ENCODE measurements at places on chromosomes 3 and 15.

- DNase-seq, result no peak
Measured at GRCh38 chr3:188274249-188274915, 120.4 kb downstream of the LPP start.

GRCh38 chr15:73052653-73053397, 562 bp downstream of the NEO1 start:
- DNase-seq, result no peak

DNA sequence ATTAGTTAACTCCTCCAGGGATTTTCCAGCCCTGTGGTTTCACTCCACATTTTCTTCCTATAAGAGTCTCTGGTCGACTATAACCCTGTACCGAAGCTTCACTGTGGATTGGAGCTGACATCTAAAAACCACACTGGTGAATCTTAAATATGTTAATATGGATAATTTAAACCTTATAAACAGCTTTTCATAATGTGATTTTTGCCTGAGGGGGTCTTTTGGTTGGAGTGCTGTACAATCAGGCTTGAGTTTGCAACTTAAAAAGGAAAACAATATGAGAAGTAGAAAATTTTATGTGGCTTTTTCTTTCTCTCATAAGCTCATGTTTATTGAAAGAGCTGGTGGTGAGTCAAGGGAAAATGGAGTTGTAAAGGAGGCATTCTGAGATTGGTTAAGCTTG, 313.7 kb downstream of the VPS13C start:
- no peak for DNase-seq

- DNase-seq, result no peak
Measured at GRCh38 chr3:144810160-144810559, 838.5 kb downstream of the DIPK2A start.

DNA sequence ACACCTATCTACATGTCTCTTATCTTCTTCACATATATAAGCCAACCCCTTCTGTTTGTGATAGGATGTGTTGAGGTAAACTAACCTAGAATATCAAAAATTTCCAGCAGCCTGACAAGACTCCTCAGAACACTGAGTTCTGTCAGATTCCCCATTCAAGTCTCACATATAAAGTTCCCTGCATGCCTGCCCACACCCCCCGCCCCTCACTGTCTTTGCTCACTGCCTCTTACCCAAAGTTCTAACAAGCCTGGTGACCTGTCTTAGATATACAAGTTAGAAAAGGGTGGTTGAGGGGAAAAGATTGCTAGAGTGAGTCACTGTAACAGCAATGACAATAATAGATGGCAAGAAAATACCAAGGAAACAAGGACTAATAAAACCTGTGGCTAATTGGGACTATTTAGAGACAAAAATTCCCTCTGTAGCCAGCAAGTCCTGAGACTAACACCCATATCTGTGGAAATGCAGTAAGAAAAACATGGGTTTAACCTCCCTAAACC, 40.1 kb downstream of the FBXO22 start:
- DNase-seq, result no peak

GRCh38 chr15:38285456-38285855, 32.8 kb downstream of the SPRED1 start:
- DNase-seq, result no peak

DNA sequence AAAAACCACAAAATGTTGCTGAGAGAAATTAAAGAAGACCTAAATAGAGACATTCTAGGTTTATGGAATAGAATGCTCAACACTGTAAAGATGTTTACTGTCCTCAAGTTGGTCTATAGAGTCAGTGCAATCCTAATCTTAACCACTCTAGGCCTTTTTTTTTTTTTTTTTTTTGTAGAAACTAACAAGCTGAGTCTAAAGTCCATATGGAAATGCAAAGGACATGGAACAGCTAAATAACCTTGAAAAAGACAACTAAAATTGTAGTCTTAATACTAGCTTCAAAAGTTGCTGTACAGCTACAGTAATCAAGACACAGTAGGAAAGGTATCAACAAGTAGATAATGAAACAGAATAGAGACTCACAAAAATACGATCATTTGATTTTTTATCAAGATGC, 32.9 kb downstream of the CDV3 start:
- DNase-seq, result no peak

DNA sequence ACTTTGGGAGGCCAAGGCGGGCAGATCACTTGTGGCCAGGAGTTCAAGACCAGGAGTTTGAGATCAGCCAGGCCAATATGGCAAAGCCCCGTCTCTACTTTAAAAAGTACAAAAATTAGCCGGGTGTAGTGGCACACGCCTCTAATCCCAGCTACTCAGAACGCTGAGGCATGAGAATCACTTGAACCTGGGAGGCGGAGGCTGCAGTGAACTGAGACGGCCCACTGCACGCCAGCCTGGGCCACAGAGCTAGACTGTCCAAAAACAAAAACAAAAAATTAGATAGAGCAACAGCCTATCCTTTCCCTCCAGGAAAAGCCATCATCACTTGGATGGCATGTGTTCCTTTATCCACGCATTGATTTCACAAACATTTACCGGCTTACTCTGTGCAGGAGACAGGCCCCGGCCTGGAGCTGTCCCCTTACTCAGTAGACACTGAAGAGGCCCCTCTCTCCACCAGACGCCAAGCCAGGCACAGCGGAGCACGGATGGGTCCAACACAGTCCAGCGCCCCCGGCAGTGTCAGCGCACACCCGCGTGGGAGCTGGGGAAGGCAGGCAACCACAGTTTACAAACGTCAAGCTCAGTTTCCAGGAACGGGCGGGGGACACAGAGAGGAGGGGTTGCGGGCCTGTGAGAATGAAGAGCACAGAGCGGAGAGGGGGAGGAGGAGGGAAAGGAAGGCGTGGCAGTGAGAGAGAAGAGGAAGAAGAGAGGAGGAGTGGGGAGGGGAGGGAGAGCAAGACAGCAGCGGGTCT, 3.1 kb downstream of the GP5 start:
- peak; percentile 21 for DNase-seq

- no peak for DNase-seq
Measured at GRCh38 chr15:83954506-83954905, 281.1 kb upstream of the GOLGA6L4 start.

DNA sequence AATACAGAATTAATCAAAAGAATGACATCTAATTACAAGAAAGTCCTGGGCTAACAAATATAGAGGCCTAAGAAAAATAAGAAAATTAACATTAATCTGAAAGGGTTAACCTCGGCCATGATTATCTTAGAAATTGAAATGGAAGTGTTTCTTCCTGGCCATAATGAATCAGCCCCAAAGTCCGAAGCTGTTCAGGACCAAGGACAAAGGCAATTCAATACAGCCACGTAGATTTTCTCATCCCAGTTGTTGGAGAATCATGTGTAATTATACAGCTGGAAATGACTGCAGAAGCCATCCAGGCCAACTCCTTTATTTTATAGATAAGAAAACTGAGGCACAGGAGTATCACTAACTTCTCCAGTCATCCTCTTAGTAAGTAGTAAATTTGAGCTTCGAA, 38.0 kb upstream of the GBE1 start:
- DNase-seq, result no peak

- DNase-seq, result no peak
Measured at GRCh38 chr3:107428051-107428858, 51.0 kb downstream of the CCDC54 start.

GRCh38 chr3:157857440-157857839, 248.8 kb downstream of the SHOX2 start:
- DNase-seq, result no peak

DNA sequence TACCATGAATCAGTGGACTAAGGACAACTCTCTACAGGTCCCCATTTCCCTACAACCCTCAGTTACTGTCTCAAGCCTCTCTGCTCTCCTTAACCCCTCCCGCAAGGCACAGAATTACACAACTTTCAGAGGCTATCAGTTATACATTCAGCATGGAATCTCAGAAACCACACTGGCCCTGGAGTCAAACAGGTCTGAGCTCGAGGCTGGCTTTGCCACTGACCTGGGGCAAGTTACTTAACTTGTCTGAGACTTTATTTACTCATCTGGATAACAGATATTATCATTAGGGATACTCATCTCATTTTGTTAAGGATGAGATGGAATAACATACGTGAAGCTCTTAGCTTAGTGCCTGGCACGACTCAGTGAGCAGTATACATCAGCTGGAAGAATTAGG, 95.2 kb downstream of the WDR76 start:
- no peak for DNase-seq

- no peak for DNase-seq
Measured at GRCh38 chr15:64412216-64412615, 24.6 kb downstream of the TRIP4 start.

- DNase-seq, result no peak
Measured at GRCh38 chr3:123333401-123333800, 115.5 kb downstream of the ADCY5 start.

DNA sequence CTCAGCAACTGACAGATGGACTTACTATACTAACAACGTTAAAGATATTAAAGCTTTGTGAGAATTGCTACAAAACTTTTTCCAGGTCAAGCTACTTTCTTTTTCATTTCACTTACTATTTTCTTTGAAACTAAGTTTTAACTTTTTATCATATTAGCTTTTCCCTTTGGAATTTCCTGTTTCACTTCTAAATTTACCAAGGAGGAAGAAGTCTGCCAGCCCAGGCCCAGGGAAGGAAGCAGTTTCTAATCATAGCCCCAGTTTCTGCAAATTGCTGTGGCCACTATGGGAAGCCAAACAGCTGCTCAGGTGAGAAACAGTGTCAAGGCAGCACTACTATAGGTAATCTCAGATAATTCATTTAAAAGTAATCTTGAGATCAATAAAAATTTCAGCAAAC, 18.4 kb downstream of the CYFIP1 start:
- DNase-seq, result no peak

- no peak for DNase-seq
Measured at GRCh38 chr3:41394896-41395295, 195.6 kb downstream of the CTNNB1 start.

GRCh38 chr15:48447657-48448056, 116.4 kb downstream of the DUT start:
- DNase-seq, result no peak

DNA sequence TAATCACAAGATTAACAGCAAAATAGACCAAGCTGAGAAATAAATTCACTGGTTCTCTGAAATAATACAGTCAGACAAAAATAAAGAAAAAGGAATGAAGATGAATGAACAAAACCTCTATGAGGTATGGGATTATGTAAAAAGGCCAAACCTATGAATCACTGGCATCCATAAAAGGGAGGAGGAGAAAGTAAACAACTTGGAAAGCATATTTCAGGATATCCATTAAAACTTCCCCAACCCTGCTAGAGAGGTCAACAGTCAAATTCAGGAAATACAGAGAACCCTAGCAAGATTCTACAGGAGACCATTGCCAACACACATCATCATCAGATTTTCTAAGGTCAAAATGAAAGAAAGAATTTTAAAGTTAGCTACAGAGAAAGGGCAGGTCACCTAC, 649.7 kb upstream of the CBLB start:
- no peak for DNase-seq

DNA sequence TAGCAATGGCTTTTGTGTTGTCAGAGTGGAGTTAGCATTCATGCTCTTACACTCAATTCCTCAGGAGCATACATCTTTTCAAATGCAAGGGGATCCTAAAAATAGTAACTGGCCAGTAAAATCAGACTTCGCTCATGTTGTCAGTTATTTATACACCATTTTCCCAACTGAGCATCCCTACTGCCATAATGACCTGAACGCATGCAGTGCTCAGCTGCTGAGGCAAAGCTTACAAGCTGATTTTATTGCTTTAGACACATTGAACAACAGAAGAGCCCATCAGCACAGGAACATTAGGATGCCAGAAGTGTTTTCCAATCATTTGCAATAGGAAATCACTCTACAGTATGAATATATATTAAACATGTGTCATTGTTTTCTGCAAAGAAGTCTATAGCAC, 689.7 kb upstream of the BCHE start:
- DNase-seq, result no peak

- DNase-seq, result no peak
Measured at GRCh38 chr3:170840291-170840859, 29.6 kb downstream of the RPL22L1 start.

GRCh38 chr3:45940004-45940780, 3.1 kb upstream of the CXCR6 start:
- DNase-seq, result no peak

DNA sequence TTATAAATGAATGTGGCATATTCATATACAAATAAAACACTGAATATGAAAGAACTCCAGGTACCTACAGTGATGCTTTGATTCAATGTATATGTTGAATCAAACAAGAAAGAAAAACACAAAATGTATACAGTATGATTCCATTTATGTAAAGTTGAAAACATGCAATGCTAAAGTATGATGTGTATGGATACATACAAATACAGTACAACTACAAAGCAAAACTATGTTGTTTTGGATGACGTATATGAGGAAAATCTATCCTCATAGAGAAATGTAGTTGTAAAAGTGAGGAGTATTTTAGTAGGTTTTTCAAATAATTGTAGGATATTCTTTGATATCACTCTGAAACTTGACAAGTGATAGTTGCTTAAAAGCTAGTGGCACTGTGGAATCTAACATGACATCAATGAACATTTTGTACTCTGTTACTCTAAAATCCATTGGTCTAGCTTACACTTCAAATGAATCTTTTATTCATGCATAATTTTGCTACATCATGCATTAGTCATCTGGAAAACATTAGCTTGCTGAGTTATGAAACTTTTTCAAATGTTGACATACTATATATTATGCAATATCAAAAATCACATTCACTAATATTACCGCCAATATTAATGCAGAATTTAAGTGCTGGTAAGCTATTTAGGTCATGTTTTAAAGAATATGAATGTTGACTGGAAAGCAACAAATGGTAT, 278.1 kb upstream of the CHRNA7 start:
- DNase-seq, result no peak

DNA sequence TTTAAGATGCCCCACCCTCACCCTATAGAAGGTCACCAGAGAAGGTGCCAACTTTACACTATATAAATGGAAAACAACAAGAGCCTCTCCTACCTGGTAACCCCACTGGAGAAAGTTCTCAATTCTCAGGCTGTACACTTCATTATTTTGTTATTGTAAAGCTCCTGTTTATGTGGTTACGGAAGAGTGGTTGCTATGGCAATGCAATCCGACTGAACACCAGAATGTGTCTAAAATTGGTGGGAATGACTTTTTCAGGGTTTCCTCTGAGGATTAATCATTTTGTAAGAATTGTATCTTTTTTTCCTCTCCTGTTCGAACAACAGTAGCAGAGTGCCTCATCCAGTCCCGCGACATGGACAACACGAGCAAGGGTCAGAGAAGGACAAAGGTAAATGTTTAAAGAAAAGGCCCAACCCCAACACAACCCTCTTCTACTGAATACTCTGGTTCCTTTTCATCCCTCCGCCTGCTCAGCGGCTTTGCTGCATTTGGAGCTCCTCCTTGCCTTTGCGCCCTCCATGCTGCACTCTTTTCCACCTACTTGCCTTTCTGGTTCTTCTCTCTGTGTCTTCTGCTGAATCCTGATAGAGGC, 45.3 kb downstream of the DGKG start:
- DNase-seq, result no peak

- DNase-seq, result no peak
Measured at GRCh38 chr3:194443901-194444300, 42.9 kb downstream of the ATP13A3 start.

GRCh38 chr3:103127737-103128136, 692.9 kb downstream of the ZPLD1 start:
- no peak for DNase-seq

- DNase-seq, result no peak
Measured at GRCh38 chr3:143329567-143330211, 210.1 kb downstream of the CHST2 start.
